ENCODE measurements at places on chromosomes 12 and 14. TPM values are rescaled to one million over a fixed set of nuclear protein-coding genes. Genes with fewer than 3 reads are reported as not detected.

HIGD1C gene
- total RNA-seq = not detected

DNA sequence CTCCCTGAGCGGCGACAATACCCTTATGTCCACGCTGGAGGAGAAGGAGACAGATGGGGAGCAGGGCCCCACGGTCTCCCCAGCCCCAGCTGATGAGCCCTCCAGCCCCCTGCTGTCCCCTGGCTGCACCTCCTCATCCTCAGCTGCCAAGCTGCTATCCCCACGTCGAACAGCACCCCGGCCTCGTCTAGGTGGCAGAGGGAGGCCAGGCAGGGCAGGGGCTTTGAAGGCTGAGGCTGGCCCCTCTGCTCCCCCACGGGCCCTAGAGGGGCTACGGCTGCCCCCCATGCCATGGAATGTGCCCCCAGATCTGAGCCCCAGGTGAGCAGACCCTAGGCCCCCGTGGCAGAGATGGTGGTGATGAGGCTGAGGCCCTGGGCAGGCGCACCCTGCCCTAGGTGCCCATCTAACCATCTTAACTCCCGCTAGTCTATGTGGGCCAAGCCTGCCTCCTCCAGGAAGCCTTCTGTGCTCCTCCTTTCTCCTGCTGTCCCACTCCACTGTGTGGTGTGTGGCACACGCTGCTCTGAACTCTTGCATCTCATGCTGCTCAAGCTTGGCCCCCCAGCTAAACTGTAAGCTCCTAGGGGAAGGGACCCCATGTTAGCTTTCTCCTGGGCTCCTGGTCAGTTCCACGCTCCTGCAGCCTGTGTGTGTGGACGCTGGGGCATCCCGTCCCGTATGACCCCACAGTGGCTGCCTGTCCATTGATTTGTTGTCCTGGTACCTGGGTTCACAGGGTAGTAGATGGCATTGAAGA is 12.1 kb downstream of the MCRS1 start:
- peaks cover 14% of the 10 kb centered on the region for H3K36me3 ChIP-seq
- H3K4me3 ChIP-seq = no peak overlapping the region
- H3K27ac ChIP-seq = no peak overlapping the region
- no peaks in the 10 kb centered on the region for H3K27me3 ChIP-seq
- DNase-seq = no peak
- no peaks in the 10 kb centered on the region for H3K4me1 ChIP-seq

CMKLR1 gene
- total RNA-seq = 1.7 TPM

CMA1 gene
- total RNA-seq = not detected
